NCI-H2171 (cell line): ENCODE measurements at places on chromosomes 3 and 15.

GRCh38 chr15:100623301-100623700 is 20.9 kb downstream of the ASB7 start:
- DNase-seq: no peak

DNA sequence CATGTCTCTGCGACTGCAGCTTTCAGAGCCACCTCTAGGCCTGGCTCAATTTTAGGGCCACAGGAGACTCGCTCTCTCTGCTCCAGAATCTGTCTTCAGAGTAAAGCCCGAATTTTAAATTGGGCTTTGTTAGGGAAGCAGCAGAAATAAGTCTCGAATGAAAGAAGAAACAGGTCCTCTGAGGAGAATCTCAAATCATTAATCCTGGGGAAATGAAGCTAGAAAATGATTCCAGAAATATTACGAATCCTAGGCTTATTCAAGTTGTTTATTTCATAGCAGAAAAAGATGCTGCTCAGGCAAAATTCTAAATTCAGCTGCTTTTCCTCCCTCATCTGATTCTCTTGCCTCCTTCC is 114.2 kb upstream of the THBS1 start:
- no peak for DNase-seq

GRCh38 chr15:75359537-75360250 is 8.7 kb downstream of the MAN2C1 start:
- DNase-seq: no peak

DNA sequence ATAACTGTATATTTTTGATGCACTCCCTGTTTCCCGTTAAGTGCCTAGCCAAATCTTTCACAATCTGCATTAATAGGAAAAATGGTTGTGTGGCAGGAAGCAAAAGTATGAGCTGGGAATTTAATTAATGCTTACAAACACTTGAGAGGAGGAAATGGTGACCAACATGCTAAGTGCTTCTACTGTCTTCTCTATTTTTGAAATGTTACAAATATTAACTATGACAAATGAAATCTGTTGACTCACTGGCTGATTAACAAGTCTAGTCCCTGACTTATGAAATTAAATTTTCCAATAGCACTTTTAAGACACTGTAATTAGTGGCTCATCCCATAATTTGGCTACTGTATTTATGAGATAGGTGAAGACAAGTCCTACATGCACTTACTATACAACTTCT is 446.9 kb upstream of the DPPA4 start:
- no peak for DNase-seq

- no peak for DNase-seq
Measured at GRCh38 chr3:195163719-195164572, 107.0 kb downstream of the XXYLT1 start.

DNA sequence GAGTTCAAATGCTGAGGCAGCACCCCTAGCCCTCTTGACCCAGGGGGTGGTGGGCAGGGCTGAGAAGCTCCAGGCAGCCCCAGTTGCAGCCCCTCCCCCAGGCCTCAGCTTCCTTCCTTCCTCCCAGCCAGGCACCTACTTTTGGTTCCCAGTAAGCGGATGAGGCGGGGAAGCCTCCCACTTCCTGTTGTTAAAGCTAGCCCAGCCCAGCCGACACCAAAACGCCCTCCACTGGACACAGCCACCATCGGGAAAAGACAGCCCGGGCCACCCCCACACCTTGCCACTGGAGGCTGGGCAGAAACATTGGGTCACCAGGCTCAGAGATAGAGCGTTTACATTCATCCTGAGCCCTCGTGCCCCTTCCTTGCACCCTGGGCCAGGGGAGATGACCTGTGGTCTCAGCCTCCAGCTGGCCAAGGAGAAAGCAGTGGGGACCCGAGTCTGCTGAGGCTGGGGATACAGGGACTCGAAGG is 3.5 kb downstream of the DUSP7 start:
- no peak for DNase-seq

GRCh38 chr3:126081618-126082361 is 2.1 kb downstream of the SLC41A3 start:
- no peak for DNase-seq

DNA sequence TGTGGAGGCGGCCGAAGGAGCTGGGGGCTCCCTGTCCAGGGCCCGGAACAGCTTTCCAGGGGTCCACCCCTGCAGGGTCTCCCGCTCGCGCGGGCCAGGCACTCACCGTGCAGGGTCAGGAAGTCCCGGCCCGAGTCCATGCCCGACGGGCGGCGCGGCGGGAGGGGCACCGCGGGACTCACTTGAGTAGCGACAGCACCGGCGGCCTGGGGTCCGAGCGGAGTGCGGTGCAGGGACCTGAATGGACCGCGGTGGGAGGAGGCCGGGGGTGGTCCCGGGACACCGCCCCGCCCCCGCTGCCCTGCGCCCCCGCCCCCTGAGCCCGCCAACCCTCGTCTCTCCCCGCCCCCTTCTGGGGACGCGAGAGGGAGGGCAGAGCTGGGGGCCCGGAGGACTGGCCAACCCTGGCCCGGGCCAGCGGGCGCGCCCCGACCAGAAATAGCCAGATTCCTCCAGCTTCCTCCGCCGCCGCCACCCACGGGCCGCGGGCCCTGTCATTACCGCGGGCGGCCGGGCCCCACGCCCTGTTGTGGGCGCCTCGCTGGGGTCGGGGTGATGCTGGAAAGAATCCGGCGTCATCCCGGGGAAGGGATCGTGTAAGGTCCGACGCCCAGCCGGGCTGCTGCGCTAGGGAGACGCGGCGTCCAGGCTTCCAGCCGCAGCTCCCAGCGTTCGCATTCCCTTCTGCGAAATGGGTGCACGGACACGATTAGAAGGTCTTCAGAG is at the start of gene PLCD1:
TSS of gene PLCD1 (minus strand) at position 243 of the 726 bp plus-strand sequence. CDS start at position 140, 103 bp downstream.
- no peak for DNase-seq

- DNase-seq: no peak
Measured at GRCh38 chr3:180082699-180083098, 46.0 kb upstream of the PEX5L start.

GRCh38 chr15:41756198-41756597 is 18.1 kb upstream of the MAPKBP1 start:
- DNase-seq: no peak

DNA sequence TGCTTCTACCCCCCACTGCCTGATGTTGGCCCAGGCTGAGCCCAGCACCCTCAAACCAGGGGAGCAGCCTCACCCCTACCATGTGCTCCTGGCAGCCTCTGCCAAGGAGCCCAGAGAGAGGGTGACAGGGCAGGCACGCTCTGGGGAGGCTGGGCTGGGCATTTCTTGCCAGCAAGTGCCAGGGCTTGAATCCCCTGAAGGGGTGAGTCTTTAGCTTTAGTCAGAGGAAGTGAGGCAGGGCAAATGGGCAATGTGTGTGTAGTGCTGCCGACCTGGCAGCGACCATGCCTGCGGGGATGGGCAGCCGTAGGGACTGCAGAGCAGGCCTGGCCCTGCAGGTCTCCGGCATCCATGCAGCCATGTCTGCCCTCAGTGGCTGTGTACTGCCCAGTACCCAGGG is 18.1 kb downstream of the DUSP7 start:
- DNase-seq: no peak

GRCh38 chr3:114400371-114400770 is 106.5 kb downstream of the TIGIT start:
- no peak for DNase-seq

DNA sequence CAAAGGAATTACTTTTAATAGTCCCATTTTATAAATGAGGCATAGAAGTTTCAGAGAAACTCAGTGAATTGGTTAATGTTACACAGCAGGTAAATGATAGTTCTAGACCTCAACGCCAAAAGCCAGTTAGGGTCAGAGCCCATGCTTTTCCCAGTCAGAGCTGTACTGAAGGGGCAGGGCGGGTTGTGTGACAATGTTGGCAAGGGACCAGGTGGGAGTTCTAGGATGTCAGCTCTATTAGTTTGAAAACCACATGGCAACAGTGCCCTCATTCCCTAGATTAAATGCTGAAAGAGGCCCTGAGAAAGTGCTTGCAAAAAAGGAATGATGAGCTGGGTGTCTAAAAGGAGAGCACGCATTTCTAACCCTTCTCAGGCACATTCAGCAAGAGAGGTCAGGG is 65.4 kb upstream of the EPHB1 start:
- DNase-seq: no peak

DNA sequence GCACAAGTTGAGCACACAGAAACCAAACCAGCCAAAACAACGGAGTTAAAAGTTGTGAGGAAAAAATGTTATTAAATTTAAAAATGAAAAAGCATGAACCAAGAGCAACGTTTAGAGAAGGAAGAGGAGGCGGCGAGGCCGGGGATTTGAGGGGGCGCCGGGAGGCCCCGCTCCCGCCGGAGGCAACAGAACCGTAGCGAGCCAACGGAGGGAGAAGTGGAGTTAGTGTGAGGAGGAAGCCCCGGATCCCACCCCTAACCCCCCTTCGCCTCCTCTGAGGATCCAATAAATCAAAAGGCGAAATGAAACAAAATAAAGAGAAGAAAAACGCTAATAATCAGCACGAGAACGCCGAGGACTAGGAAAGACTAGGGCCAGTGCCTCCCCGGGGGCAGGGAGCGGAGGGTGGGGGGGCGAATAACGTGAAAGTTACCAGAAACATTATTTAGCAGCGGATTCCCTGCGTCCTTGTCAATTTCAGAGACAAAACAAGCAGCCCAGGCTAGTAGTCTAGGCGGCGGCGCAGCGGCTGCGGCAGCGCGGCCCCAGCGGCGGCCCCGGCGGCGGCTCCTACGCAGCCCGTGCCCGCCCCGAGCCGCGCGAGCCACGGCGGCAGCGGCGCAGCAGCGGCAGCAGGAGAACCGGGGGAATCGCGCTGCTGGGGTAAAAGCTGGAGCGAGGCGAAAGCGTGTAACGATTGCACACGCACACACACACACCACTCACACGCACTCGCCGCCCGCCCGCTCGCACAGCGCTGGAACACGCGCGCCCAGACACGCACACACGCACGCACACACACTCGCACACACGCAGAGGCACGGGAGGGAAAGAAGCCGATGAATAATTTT is 1.7 kb downstream of the MEIS2 start:
- peak; percentile 43 for DNase-seq

DNA sequence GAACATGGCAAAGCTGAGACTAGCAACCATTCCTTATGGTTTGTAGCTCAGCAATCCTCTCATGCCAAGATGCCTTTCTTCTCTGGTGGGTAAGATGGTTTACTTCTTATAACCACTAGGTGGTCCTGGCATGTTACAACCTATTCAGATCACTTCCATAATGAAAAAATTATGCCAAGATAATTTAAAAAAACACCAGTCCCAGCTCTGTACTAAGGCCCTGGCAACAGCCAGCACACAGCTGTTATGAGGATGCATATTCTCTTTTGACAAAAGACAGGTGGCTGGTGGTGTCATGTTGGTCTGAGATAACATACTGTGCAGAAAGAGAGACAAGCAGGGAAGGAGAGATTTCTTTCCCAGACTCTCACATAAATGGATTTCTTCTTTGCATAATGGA is 65.7 kb upstream of the FRMD4B start:
- DNase-seq: peak; percentile 32

- no peak for DNase-seq
Measured at GRCh38 chr3:150450916-150451315, 42.8 kb downstream of the TSC22D2 start.

DNA sequence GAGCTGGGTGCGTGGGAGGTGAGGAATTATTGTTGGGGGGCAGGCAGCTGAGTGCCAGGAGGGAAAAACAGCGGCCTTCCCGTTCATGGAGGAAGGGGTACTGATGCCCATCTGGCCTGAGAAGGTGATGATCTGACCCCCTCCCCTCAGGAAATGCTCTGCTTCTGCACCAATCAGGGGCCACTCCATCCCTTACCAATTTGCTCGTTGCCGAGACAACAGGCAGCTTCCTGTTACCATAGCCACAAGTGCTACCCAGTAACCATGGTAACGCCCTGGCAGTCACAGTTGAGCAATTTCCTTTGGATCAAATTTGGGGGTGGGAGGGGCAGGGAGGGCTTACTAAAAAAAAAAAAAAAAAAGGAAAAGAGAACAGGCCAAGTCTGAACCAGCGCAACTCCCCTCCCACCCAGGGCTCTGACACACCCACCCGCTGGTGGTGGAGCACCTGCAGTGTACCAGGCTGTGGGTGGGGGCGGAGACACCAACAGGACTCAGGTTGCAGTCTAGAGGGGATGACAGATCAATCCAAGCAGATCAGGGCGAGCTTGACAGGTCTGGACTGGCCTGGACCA is 13.7 kb downstream of the CELF6 start:
- peak; percentile 60 for DNase-seq

DNA sequence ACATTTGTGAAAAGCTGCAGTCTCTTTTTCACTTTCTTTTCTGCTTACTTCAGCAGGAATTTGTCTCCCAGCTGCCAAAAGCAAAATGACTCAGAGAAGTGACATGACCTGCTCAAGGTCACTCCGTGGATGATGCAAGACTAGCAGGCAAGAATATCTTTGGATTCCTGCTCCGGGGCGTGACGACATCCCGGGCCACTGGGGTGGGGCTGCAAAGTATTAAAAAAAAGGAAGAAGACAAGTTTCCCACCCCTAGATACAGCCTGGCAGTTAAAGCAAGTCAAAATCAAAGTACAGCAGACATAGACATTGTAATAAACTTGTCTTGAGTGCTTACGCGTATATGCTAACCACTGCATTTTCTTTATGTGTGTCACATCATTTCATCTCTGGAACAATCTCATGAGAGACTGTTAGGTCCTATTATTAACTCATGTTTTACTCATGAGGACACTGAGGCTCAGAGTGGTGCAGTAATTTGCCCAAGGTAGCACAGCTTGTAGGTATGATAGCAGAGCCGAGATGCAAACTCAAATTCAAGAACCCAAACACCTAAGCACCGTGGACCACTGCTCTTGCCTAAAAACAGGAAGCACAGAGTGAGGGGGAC is 485.2 kb upstream of the PROK2 start:
- DNase-seq: no peak

DNA sequence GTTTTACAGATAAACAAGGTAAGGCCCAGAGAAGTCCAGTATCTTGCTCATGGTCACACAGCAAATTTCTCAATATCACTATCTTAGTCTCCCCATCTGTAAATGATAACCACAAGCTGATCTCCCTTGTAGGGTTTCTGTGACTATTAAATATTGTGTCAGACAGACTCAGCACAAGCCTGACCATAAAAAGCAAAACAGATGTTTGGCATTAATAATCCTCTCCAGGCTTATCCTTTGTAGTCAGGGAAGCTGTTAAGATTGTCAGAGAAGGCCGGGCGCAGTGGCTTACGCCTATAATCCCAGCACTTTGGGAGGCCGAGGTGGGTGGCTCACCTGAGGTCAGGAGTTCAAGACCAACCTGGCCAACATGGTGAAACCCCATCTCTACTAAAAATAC is 173.2 kb upstream of the PRICKLE2 start:
- DNase-seq: no peak

GRCh38 chr15:37015035-37015434 is 85.3 kb downstream of the MEIS2 start:
- peak; percentile 39 for DNase-seq

- no peak for DNase-seq
Measured at GRCh38 chr3:9175421-9175820, 74.0 kb downstream of the SRGAP3 start.

DNA sequence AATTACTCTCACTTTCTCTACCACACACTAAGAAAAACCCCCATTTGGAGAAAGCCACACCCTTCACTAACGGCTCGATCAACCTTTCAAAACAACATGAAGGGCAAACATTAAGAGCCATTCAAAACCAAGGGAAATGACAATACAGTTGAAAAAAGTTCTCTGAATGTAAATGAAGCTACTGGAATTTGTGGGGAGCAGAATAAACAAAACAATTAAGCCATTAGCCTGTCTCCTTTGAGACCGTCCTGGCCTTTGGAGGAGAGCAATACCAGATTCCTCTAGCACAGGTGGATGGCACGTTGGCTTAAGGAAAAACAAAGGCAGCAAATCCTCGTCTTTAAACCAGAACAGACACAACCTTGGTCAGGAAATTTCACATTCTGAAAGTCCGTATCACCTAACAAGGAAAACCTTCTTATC is 18.7 kb downstream of the MYO1E start:
- no peak for DNase-seq
